ENCODE measurements at places on chromosomes 12 and 14.

GRCh38 chr14:94638339-94638738, 26.1 kb downstream of the SERPINA3 start:
- DNase-seq, result no peak

DNA sequence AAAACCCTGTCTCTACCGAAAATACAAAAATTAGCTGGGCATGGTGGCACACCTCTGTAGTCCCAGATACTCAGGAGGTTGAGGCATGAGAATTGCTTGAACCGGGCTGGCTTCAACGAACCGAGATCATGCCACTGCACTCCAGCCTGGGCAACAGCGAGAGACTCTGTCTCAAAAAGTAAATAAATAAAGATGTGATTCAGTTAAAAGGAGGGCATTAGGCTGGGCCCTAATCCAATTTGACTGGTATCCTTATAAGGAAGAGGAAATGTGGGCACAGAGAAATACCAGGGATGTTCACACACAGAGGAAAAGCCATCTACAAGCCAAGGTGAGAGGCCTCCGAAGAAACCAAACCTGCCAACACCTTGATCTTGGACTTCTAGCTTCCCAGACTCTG, 10.1 kb upstream of the DCAF4 start:
- DNase-seq, result no peak

- no peak for DNase-seq
Measured at GRCh38 chr14:91839749-91840148, 27.6 kb downstream of the TC2N start.

- DNase-seq, result no peak
Measured at GRCh38 chr12:106110626-106111300, 28.0 kb downstream of the NUAK1 start.

- no peak for DNase-seq
Measured at GRCh38 chr12:51874000-51874399, 13.9 kb upstream of the ANKRD33 start.

All from nucleus accumbens (tissue), 56 donors.